ENCODE measurements at places on chromosomes 12 and 14.

DNA sequence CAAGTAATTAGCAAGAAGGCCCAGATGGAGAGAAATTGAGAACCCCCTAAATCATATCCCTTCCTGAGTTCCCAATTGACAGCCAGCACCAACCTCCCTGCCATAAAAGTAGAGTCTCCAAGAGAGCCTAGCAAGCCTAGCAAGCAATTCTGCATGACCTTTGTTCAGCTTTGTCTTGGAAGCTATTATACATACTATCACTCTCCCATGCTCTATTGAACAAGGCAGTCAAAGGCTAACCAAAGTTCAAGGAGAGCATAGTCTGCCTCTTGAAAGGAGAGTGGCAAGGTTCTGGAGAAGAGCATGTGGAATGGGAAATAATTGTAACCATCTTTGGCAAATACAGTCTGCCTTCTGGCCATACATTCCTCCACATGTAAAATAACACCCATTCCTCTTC, 7.8 kb downstream of the ACOT4 start:
- DNase-seq = no peak

DNA sequence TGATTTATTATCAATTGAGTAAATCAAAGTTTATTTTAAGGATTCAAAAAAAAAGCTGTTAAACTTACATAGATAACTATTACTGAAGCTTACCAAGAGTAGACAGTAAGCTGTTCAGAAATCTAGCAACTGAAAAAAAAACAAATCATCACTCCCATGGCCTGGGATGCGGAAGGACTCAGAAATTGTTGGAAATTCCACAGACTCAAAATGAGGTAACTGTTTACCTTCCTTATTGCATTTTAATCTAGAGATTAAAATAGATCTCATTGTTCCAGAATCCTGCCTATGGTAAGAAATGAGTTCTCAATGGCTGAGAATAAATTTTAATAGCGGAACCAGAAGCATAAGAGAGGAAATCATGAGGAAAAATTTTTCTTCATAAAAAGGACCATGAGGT, 87.2 kb downstream of the PPM1H start:
- DNase-seq = no peak

- DNase-seq = no peak
Measured at GRCh38 chr12:102966200-102966863, 8.9 kb downstream of the ASCL1 start.

- DNase-seq = no peak
Measured at GRCh38 chr12:83388551-83388950, 701.8 kb downstream of the TMTC2 start.

DNA sequence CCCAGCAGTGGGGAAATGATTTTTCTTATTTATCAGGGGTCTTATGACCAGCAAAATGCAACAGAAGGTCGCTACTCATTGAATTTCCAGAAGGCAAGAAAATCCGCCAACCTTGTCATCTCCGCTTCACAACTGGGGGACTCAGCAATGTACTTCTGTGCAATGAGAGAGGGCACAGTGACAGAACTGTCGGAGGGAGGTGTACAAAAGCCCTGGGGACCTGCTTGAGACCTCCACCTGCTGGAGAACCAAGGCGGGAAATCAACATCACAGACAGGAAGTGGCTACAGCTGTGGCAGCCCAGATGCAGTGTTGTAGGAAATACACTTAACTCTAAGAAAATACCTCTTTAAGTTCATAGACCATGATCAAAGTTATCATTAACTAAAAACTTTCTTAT, 250.9 kb upstream of the OR4E1 start:
- no peak for DNase-seq
